Temporal lobe (tissue), 4 donors: ENCODE measurements at places on chromosomes 7 and 10. TPM values are rescaled to one million over a fixed set of nuclear protein-coding genes. Genes with fewer than 3 reads are reported as not detected.

Gene CPED1
- 2.2 TPM for total RNA-seq

Gene INMT
- under 0.01 TPM for total RNA-seq

Gene ACBD5
- 47.2 TPM for total RNA-seq

Gene SFRP5
- total RNA-seq: 1.2 TPM

Gene LRRD1
- total RNA-seq: 0.74 TPM

Gene ACBD7
- total RNA-seq: 11.8 TPM

Gene KCNH2
- 6.4 TPM for total RNA-seq

Gene VPS37D
- 14.5 TPM for total RNA-seq
